Activated CD4-positive, alpha-beta T cell treated with anti-CD3 and anti-CD28 coated beads, Interleukin-2, amount 10 ng/mL, durations not matched to agents 7 days and 5 days (primary cell): ENCODE measurements at places on chromosomes 1 and 21.

DNA sequence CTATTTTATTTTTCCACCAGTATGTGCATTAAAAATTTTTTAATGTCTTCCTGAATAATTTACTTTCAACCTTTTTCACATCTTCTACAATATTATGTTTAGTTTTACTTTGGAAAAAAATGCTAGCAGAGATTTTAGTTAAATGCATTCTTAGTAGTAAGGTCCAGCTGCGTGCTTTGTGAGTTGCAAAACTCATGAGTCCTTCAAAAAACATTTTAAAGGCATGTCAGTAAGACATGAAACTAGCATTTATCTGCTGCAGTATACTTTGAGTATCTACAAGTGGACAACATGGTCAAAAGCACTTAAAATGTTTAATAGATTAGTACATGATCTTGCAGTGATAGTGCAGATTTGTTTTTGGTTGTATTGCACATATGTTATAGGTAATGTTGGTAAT lies 139.0 kb downstream of the HS2ST1 start:
- DNase-seq = no peak

GRCh38 chr1:2783069-2783434 lies 18.4 kb downstream of the TTC34 start:
- no peak for DNase-seq

DNA sequence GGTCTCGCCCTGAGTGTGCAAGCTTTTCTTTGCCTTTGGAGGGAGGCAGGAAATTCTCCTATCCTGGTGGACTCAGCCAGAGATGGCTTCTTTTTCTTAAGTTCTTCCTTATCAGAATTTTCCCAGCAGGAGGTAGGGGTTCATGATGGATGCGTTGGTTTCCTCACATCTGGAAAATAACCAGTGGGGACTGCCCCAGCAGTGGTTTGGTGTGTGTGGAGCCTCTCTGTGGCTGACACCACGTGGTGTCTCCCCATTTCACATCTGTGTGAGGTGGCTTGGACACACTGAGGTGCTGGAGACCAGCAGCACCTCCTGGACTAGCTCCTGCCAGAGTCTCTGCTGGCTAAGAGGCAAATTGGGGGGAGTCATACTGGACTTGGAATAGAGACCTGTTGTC lies 32.6 kb downstream of the B3GALT5 start:
- no peak for DNase-seq

DNA sequence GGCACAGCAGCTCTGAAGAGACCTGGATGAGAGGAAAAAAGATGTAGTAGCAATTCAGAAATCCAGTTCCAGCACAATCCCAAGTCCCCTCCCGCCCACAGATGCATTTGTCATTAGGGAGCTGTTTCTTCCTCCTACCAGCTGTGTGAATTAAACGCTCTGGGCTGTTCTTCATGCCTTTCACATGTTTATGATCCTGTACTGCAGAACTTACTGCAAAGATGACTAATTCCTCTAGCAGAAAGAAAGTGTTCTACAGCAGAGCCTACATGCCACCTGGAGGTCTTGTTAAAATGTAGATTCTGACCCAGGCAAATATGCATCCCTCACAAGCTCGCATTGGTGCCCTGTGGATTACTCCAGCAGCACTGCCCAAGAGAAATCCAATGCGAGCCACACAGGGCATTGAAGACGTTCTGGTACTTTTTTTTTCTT lies 6.5 kb downstream of the ENO1 start:
- no peak for DNase-seq

DNA sequence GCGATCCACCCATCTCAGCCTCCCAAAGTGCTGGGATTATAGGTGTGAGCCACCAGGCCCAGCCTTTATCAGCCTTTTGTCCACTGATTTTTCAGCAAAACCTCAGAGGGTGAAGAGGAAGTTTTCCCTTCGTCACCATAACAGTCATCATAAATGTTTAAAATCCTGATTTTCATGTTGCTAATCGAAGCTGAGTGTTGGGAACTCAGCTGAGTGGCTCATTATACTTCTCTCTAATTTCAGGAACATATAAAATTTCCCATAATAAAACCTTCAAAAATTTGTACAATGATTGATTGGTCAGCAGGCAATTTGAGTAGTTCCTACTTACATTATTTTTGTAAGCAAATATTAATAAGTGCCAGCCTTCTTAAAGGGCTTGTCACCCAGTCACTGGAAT lies 31.8 kb upstream of the IFNGR2 start:
- DNase-seq = no peak
